ENCODE measurements at places on chromosomes 4 and X.

DNA sequence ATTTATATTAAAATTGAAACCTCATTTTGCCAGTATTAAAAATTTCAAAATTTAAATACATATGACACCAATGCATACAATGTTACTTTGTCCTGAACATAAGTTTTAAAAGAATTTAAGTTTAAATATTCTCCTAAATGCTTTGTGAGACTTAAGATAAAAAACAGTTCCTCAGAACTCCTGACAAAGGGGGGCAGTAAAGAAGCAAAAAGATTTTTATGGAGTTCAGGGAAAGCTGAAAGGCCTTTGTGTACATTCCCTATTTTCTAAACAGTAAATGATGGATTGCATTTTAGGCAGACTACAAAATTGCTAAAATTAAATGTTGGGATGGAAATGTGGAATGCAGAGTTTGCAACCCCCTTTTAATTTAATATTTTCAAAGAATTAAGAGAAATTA lies 81.7 kb downstream of the SNCA start:
- DNase-seq: no peak

GRCh38 chr4:176794151-176794550 lies 1.4 kb upstream of the VEGFC start:
- DNase-seq: no peak

DNA sequence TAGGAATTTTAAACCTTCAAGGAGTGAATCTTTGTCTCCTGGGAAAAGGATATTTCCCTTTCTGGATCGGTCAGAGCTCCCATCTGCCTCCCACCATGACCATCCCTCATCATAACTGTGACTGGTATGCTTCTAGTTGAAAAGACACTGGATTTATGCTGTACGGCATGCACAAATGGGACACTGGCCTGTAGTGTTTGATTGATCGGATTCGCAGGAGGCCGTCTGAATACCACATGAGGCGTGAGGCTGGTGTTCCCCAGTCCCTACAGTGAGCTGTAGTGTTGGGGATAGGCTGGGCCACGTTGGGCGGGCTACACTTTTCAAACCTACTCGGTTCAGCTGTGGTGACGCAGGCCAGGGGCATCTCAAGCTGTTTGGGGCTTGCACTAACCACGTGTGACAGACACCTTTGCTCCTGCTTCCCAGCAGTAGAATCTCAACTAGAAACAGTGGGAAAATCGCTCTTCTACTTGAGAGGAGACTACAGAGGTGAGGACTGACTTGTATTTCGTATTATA lies 101.8 kb downstream of the MID1IP1 start:
- DNase-seq: no peak

- DNase-seq: no peak
Measured at GRCh38 chrX:81779701-81780100, 577.8 kb downstream of the SH3BGRL start.

DNA sequence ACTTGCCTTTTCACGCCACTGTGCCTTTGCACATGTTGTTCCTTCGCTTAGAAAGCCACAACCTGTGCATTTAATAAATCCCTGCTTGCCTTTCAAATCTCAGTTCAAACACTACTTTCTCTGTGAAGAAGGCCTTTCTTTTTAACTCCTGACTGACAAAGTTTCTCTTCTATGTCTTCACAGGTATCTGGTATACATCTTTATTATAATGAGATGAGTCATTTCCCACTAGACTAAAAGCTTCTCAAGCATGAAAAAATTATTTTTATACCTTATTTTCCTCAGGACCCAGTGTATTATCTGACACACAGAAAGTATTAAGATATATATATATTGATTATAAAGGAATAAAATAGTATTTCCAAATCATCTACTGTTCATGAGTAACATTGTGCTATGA lies 189.9 kb downstream of the TBCK start:
- DNase-seq: no peak

DNA sequence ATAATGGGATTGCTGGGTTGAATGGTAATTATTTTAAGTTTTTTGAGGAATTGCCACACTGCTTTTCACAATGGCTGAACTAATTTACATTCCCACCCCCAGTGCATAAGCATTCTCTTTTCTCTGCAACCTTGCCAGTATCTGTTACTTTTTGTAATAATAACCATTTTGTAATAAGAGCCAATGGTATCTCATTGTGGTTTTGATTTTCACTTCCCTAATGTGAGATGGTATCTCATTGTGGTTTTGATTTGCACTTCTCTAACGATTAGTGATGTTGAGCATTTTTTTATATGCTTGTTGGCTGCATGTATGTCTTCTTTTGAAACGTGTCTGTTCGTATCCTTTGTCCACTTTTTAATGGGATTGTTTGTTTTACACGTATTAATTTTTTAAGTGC lies 213.1 kb upstream of the HDX start:
- DNase-seq: no peak

DNA sequence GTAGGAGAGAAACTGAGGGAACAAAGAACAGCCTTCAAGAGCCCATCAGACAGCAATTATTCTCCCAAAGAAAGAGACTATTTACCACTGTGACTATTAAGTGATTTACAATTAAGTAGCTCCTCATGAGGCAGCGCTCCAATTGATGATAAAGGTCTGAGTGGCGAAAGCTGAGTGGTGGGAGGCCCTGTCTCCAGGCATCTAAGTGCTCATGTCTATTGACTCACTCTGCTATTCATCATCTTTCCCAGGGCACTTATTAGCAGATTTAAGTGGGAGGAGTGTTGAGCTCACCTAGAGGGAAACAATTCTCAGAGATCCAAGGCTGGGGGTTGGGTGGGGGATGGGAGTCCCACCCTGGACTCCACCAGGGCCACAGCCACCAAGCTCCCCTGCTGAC lies 23.3 kb downstream of the AMER1 start:
- no peak for DNase-seq

All from NCI-H510A treated with DMSO at 0.1 percent for 48 hours (cell line).